ENCODE measurements at places on chromosomes 1 and 21. TPM values are rescaled to one million over a fixed set of nuclear protein-coding genes. Genes with fewer than 3 reads are reported as not detected.

Gene ZC3H12A
- total RNA-seq, result 2.4 TPM

Gene NPR1
- total RNA-seq, result 5.9 TPM

Gene BMP8B
- under 0.01 TPM for total RNA-seq

Gene DIRAS3
- total RNA-seq, result 3.4 TPM

Gene AMY1A
- total RNA-seq, result not detected

Gene PLA2G2F
- total RNA-seq, result not detected

Gene FCGR2B
- total RNA-seq, result not detected

Gene C8A
- total RNA-seq, result not detected

Gene F5
- not detected for total RNA-seq

GRCh38 chr1:164562947-164563520 is 4.0 kb downstream of the PBX1 start:
- DNase-seq, result no peak

DNA sequence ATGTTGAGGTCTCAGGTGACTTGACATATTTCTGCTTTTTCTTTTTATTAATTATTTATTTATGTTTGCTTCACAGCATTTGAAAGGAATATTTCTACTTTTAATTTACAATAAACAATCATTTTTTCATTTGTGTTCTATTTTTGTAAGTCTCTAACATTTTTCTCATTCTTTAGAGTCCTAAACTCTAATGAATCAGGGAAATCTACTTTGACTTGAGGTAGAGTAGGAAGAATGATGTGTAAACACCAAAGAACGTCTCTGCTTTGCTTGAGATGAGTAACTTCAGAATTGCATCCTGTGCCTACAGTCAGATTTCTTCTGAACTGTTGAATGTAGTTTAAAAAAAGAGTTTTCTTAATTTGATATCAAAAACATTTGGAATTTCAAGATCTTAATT is 65.2 kb downstream of the CNST start:
- DNase-seq, result peak; percentile 67

GRCh38 chr1:92994105-92994712 is 32.9 kb upstream of the DIPK1A start:
- DNase-seq, result peak; percentile 81

GRCh38 chr1:240294566-240294965 is 202.9 kb downstream of the FMN2 start:
- no peak for DNase-seq

GRCh38 chr1:220990427-220991339 is 111.4 kb downstream of the HLX start:
- DNase-seq, result peak; percentile 77

DNA sequence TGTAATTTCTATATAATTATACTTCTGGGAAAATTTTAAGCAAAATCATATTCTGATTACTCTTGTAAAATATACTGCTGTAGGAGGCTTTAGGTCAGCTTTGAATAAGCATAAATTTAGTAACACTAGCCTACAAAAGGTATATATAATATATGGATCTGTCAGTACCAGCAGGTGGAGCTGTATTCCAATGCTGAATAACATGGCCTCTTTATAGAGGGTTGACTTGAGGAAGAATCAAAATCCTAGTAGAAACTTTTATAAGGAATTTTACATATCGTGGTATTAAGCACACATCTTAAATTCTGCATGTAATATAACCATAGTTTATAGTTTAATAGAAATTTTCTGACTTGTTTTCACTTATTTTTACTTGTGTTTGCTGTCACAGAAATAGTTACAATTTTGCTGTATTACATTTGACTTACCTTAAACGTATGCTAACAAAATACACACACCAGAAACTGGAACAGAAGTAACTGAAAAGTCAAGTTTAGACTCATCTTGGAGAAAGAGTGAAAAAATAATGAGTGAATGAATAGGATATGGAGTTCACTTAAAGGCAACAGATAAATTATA is 79.3 kb downstream of the HMCN1 start:
- DNase-seq, result peak; percentile 76

DNA sequence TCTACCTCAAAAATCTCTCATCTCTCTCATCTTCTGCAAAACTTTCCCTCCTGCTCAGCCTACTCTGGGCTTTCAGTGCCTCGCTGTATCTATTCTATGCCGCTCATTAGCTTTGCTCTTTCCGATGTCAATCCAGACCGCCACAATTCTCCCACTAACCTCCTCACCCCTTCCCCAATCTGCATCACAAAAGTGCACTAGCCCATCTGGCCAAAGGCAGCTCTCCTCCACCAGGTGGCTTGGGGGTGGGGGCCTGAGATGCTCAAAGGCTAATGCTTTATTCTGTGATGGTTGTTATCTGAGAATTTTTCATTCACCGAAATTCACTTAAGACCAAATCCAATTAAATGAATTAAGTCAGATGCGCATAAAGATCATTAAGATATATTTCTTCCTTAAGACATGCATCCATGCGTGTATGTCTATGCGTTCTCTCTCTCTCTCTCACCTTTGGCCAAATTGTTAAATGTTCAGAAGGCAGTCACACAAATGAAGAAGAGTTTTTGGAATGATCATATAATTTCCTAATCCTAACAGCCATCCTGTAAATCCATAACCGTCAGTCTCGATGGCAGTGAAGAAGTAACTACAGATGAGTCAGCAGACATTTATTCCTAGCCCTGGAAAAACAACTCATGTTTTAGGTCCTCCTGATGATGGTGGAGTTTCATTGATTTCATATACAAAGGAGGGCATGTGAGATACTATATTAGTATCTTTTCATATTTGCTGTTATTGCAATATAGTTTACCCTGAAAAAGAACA is 111.3 kb downstream of the C1orf21 start:
- DNase-seq, result no peak

GRCh38 chr1:162081316-162081715 is 11.8 kb downstream of the NOS1AP start:
- no peak for DNase-seq

DNA sequence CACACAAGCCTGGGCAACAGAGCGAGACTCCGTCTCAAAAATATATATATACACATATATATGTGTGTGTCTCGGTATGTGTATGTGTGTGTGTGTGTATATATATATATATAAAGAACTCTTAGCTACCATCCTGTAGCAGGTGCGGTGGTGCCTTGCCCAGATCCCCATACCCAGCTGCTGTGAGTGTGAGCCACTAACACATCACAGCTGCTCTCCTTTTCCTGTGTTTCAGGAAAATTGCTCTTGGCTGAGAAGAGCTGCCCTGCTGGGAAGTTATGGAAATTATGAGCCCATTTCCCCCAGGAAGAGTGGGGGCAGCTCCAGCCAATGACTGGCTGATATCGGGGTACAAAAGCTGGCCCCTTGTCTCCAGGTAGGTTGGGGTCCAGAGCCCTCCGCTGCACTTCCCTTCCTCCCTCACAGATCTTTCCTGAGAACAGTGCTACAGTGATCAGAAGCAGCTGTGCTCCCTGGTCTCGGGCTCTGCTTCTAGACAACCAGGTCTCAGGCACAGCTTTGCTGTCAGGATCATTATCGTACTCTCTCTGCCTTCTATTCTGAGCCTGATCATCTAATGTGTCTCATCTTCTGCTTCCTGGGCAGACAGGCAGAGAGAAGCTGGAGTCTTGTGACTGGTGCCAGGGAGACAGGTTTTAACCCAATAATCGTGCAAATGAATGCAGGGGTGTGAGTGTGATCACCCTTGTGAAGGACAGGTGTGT is 109.6 kb upstream of the ZNF678 start:
- DNase-seq, result no peak

GRCh38 chr21:45225741-45226327 is 61.9 kb downstream of the POFUT2 start:
- DNase-seq, result no peak

DNA sequence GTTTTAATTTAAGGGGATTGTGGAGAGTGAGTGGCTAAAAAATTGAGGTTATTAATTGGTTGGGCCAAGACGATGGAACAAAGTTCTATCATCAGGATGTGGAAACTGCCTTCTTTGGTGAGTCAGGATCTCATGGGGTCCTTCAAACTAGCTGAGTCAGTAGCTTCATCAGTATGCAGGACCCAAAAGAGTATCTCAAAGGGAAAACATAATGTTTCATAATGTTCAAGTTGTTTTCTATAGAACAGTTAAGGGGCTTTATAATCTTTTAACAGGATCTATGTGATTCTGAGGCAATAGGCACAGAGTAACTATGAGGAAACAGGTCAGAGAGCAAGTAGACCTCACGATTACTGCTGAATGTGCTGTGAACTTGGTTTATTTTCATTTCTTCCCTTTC is 3.2 kb upstream of the OLFML2B start:
- DNase-seq, result no peak

- DNase-seq, result no peak
Observed at GRCh38 chr21:32861866-32862265, 90.3 kb upstream of the PAXBP1 start.

DNA sequence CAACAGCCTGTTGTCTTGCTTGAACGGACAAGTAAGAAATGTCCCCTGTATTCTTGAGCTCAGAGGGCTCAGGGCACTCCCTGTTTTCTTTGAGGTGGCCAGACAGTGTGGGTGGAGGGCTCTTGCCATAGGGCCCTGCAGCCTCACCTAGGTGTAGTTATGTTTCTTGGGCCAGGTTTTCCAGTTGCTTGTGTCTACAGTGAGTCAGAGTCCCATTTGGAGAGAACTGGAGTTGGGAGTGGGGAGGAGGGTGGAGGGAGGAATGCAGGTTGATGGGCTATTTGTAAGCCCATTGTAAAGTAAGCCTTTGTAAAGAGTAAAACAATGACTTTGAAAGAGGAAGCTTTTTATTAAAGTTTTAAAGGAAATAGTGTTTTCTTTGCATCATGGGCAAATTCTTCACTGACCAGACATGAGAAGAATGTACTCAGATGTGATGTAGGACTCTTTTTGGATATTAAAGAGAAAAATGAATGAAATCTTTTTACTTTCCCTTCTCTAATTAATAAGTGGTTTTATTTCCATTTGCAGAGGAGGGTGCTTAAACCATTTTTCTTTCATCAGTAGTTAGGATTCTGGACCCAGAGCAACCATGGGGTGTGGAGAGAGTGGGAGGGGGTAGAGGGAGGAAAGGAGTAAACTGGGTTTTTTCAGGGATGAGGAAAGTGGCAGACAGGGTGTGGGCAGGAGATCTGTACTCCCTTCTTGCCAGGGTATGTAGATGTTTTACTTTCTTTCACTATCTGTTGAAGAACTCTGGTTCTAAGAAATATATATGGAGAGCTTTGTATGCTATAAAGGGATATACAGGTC is 45.1 kb upstream of the MACF1 start:
- peak; percentile 62 for DNase-seq

- DNase-seq, result no peak
Observed at GRCh38 chr21:40646651-40647050, 200.3 kb downstream of the DSCAM start.

DNA sequence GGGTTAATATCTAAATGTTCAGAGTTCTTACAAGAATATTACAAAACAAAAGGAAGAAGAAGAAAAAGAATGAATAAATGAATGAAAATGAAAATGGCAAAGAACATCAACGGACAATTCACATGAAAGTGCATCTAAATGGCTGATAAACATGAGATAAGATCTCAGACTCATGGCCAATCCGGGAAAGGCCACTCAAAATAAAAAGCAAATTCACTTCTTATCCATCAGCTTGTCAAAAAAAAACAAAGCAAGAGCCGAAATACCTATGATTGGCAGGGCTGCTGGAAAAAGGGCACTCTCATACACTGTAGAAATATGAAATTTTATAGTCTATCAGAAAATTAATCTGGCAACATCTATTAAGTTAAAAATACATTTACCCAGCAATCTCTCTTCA is 103.6 kb upstream of the EDEM3 start:
- DNase-seq, result no peak

GRCh38 chr21:32350211-32350980 is 42.4 kb downstream of the URB1 start:
- DNase-seq, result no peak

DNA sequence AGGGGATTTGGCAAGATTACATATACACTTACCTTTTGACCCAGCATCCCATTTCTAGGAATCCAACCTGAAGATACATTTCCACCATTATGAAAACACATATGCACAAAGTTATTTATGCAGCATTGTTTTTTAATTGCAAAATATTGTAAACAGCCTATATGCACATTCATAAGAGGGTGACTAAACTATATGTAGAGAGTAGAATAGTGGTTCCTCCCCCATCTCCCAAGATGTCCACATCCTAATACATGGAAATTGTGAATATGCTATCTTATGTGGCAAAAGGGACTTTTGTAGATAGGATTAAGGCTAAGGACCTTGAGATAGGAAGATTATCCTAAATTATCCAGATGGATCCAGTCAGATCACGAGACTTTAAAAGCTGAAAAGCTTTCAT is 91.6 kb downstream of the CLEC20A start:
- no peak for DNase-seq

DNA sequence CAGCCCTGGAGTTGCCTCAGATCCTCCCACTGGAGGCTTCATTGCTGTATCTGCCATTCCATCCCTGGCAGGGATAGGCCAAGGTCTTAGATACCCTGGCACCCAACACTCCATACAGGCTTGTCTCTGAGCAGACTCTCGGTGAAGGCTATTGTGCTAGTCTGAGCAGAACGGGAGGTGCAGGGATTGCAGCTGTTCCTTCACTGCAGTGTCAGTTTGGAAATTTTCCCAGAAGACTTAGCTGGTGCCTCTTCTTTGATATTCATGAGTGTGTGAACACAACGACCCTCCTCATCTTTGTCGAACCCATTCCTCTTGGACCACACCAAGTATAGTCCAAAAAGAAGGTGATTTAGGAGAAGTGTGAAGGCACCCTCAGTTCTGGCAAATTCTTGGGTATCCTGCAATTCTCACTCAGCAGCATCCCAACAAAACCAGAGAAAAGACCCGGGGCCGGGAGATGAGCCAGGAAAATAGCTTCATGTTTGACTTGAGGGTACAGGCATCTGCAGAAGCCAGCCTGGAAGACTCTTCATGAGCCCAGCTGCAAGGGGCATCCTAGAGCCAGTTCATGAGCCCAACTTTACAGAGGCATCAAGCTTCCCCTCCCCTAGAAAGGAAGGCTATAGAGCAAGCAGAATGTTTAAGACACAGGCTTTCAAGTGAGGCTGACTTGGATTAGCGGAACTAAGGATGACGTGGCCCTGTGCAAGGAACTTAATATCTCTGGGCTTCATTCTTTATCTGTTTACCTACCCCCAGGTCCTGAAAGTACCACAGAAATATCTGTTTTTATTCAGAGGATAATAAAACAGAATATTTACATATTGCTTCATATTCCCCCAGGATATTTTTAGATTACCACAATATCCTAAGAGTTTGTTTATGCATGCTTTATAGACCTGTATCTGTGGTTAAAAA is 38.8 kb upstream of the HAO2 start:
- DNase-seq, result no peak

GRCh38 chr1:112677501-112677900 is 3.0 kb downstream of the MOV10 start:
- DNase-seq, result no peak

DNA sequence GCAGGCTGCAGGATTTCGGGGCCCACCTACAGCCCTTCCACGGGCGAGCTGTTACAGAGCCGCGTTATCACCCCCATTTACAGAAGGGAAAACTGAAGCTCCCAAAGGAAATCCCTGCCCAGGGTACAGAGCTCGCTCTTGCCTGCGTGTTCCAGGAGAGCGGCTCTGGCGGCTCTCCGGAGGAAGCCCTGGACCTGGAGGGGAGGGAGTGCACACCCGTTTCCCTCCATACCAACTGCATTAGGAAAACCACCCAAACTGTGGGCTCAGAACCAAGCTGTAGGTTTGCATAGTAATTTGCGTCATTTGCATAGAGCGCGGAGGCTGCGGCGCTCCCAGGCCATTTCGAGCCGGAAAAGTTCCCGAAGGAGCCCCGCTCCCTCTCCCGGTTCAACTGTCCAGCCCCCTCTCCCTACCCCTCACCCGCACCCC is 24.7 kb upstream of the ADGRB2 start:
- DNase-seq, result no peak
